T-cell (primary cell): ENCODE measurements at places on chromosomes 6 and 20. TPM values are rescaled to one million over a fixed set of nuclear protein-coding genes. Genes with fewer than 3 reads are reported as not detected.

The RHAG gene
- not detected for total RNA-seq

GRCh38 chr6:167044696-167045095 lies 45.5 kb downstream of the CEP43 start:
- no peak for DNase-seq

GRCh38 chr6:20566109-20566508 lies 31.9 kb downstream of the CDKAL1 start:
- DNase-seq = no peak

GRCh38 chr6:136784910-136785746 lies 7.1 kb downstream of the MAP3K5 start:
- DNase-seq = peak; percentile 27

The ZNF341 gene
- total RNA-seq = 6.1 TPM

GRCh38 chr6:133697666-133698065 lies 191.2 kb upstream of the TCF21 start:
- DNase-seq = no peak
